ENCODE measurements at places on chromosomes 5 and 9.

GRCh38 chr5:78545406-78545805 is 103.2 kb downstream of the LHFPL2 start:
- no peak for DNase-seq

- DNase-seq = no peak
Observed at GRCh38 chr5:87361031-87361445, 51.7 kb downstream of the CCNH start.

DNA sequence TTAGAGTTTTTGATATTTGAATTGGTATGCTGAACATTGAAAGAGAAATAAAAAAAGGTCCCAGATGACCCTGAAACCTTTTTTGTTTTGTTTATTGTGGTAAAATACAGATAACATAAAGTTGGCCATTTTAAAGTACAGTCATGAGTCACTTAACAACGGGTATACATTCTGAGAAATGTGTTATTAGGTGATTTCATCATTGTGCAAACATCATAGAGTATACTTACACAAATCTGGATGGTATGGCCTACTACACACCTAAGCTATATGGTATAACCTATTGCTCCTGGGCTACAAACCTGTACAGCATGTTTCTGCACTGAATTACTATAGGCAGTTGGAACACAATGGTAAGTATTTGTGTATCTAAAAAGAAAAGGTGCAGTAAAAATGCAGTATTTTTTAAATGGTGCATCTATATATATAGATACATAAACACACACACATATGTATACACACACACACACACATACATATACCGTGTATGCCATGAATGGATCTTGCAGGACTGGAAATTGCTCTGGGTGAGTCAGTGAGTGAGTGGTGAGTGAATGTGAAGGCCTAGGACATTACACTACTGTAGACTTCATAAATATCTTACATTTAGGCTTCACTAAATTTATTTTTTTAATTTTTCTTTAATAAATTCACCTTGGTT is 31.0 kb downstream of the TTC1 start:
- no peak for DNase-seq

DNA sequence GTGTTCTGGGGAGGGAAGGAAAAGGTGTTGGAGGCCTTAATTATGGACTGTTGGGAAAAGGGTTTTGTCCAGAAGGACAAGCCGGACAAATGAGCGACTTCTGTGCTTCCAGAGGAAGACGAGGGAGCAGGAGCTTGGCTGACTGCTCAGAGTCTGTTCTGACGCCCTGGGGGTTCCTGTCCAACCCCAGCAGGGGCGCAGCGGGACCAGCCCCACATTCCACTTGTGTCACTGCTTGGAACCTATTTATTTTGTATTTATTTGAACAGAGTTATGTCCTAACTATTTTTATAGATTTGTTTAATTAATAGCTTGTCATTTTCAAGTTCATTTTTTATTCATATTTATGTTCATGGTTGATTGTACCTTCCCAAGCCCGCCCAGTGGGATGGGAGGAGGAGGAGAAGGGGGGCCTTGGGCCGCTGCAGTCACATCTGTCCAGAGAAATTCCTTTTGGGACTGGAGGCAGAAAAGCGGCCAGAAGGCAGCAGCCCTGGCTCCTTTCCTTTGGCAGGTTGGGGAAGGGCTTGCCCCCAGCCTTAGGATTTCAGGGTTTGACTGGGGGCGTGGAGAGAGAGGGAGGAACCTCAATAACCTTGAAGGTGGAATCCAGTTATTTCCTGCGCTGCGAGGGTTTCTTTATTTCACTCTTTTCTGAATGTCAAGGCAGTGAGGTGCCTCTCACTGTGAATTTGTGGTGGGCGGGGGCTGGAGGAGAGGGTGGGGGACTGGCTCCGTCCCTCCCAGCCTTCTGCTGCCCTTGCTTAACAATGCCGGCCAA is 19.1 kb downstream of the PTGES2 start:
- DNase-seq = no peak

- DNase-seq = no peak
Observed at GRCh38 chr5:57804007-57804444, 321.4 kb upstream of the ACTBL2 start.

DNA sequence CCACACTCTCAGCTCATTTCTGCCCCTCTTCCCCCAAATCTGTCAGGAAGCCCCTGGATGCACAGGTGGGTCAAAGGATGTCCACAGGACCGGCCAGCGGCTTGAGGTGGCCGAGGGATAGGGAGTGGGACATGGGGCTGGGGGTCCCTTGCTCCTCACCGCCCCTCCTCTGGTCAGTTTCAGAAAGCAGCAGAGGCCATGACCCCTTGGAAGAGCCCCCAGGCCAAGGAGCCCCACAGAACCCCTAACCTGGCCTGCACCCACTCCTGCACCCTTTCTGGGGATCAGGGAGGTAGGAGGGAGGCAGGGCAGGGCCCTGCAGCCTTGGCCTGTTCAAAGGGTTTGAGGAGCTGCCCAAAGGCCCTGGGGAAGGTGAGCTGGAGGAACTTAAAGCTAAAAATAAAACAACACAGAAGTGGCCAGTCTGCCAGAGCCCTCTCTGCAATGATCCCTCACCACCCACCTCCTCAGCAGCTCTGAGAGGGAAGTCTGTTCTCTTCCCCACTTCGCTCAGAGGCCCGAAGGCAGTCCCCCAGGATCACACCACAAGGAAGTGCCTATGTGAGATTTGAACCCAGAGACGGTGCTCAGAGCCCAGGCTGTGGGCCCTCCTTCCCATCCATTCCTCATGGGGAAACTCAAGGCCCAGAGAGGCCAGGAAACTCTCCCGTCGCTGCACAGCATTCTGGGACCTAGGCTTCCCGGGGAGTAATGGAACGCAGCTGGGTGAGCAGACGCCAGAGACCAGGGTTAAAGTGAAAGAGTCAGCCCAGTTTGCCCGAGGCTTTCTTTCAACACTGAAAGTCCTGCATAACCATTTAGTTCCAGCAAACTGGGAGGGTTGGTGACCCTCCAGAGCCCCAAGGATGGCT is 910 bp downstream of the ENG start:
- peak; percentile 41 for DNase-seq

DNA sequence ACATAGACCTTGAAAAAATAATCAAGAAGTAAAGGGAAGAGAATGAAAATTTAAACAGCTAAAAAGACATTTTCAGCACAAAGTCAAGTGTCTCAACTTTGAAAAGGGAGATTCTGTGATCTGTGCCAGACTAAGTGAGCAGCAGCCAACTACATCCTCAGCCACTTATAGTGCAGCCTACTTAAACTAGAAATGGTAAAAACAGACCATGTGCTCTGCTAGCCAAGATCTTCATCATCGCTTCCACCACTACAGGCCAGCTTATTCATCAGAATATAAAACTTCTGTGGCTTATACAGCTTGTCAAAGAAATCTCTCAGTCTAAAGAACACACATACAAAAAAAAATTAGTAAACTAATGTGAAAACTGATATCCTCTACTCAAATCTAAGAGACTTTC is 63.5 kb downstream of the CEMIP2 start:
- DNase-seq = no peak

DNA sequence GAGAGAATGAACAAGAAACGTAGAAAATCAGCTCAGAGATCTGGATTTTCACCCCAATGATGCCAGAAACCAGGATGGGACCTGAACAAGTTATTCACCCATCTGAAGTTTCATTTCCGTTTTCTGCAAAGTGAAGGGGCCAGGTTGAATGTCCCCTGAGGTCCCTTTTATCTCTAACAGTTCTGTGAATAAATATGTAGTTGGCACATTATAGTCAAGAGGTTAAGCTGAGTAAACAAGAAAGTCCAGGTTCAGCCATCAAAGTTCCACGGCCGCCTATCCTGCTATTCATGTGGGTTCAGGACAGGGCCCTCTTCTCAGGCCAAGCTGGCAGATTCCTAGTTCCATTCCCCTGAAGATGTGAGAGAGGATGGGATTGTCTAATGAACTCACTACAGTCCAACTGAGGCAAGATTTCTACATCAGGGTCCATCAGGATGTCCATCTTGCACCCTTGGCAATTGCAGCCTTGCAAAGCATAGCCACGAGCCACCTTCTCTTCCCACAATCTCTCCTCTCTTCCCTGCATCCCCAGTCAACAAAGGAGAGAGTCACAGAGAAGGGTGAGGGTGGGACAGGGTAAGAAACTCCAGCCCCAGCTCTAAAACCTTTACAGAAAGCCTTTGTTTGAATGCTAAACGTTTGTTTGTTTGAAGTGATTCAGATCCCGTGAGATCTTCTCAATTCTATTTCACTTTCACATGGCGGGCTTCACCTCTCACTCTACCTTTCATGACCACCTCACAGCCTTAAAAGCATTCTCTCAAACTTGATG is 311.0 kb downstream of the SLIT3 start:
- no peak for DNase-seq

DNA sequence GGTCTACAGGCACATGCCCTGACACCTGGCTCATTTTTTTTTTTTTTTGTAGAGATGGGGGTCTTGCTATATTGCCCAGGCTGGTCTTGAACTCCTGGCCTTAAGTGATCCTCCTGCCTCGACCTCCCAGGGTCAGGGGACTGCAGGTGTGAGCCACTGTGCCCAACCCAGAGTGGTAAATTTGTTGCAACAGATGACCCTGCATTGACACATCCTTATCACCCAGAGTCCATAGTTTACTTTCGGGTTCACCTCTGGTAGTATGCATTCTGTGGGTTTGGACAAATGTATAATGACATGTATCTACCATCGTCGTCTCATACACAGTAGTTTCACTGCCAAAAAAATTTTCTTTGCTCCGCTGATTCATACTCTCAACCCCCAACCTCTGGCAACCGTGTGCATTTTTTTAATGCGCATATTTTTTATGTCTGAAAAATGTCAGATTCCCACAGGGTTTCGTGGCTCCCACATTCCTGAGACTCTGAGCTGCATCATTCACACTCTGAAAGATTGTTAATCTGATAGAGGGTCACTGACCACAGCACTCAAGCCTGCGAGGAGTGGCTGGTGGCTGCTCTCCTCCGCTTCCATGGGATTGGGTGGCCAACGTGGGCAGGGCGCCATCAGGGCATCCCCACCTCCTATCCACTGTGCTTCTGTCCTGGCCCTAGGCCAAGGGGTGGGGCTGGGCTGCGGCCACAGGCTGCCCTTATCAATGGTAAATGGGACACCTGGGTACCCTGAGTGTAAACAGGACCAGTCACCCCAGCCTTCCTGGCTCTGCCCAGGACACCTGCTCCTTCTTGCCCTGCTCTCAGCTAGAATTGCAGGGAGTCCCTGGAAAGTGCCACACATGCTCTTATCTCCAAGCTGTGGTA is 9.6 kb downstream of the NDST1 start:
- DNase-seq = peak; percentile 74

DNA sequence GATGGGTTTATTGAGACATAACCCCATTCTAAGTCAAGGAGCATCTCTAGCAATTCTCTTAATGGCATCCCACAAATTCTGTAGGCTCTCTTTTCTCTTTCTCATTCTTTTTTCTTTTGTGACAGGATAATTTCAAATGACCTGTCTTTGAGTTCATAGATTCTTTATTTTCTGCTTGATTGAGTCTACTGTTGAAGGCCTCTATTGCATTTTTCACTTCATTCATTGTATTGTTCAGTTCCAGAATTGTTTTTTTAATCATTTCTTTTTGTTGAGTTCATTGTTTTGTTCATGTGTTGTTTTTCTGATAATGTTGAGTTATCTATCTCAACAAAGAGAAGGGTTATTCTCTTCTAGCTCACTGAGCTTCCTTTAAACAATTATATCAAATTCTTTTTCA is 144.7 kb upstream of the IL12B start:
- no peak for DNase-seq

DNA sequence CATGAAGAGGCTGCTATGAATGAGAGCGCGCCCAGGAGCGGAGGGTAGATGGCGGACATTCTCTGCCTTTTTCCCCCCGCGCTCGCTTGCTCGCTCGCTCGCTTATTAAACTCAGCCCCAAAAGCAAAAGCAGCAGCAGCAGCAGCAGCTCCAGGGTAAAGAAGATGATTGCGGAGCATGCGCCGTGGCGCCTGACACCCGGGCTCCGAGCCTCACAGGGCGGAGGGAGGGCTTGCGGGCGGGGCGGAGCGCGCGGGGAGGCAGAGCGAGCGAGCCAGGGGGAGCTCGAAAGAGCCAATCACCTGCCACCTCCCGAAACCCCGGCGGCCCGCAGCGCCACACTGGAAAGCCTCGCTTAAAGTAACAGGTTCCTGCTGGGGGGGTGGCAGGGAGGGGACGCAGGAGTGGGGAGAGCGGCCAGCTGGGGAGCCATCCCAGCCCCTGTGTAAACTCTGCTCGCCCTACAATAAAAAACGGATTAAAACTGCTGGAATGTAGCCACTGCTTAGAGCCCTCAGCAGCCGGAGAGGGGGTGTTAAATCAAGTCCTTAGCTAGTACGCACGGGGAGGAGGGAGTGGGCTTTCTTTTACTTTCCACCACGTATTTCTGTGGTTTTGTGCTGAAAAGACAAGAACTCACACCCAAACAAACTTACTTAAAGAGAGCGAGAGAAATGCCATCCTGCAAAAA is at the start of gene MLLT3:
Gene MLLT3 (minus strand): TSS at position 170 of the 691 bp plus-strand sequence.
- peak; percentile 98 for DNase-seq

- no peak for DNase-seq
Observed at GRCh38 chr5:8316608-8317280, 447.8 kb downstream of the MTRR start.

DNA sequence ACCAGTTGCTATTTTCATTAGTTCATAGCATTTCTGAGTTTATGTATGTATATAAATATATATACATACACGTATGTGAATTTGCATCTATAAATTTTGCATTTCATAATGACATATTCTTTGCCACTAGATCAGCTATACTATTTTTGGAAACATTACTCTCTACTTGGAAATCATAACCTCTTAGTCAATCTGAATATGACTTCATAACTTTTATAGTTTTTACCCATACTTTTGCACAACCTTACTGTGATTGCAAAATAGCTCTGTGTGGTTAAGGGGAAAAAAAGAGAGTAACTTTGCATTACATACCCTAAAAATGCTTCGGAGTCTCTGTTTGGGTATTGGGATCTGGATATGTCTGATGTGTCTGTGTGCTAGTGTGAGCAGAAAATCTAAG is 44.9 kb upstream of the ADAMTSL1 start:
- no peak for DNase-seq

DNA sequence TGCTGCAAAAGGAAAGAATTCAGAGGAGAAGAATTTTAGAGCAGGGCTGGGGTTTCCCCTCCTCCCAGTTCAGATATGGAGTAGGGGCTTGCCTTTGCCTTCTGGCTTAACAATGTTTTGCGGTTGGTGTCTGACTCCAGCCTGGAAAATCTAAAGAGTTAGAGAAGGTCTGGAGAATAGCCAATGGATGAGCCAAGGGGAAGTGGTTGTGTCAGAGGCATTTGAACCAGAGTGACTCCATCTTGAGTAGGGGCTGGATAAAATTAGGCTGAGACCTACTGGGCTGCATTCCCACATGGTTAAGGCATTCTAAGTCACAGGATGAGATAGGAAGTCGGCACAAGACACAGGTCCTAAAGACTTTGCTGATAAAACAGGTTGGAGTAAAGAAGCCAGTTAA is 133.7 kb downstream of the DIRAS2 start:
- no peak for DNase-seq

GRCh38 chr9:13033959-13034693 is 245.4 kb downstream of the MPDZ start:
- peak; percentile 72 for DNase-seq

- DNase-seq = no peak
Observed at GRCh38 chr9:97419309-97419867, 7.5 kb downstream of the TDRD7 start.

Data from hematopoietic multipotent progenitor cell treated with erythropoietin and hydrocortisone succinate and interleukin-3 and kit ligand, for 4 days (in vitro differentiated cells).